ENCODE measurements at places on chromosomes 7 and 10. TPM values are rescaled to one million over a fixed set of nuclear protein-coding genes. Genes with fewer than 3 reads are reported as not detected.

Gene FFAR4
- 0.08 TPM for polyA plus RNA-seq

Gene ANKRD22
- polyA plus RNA-seq = 0.31 TPM

DNA sequence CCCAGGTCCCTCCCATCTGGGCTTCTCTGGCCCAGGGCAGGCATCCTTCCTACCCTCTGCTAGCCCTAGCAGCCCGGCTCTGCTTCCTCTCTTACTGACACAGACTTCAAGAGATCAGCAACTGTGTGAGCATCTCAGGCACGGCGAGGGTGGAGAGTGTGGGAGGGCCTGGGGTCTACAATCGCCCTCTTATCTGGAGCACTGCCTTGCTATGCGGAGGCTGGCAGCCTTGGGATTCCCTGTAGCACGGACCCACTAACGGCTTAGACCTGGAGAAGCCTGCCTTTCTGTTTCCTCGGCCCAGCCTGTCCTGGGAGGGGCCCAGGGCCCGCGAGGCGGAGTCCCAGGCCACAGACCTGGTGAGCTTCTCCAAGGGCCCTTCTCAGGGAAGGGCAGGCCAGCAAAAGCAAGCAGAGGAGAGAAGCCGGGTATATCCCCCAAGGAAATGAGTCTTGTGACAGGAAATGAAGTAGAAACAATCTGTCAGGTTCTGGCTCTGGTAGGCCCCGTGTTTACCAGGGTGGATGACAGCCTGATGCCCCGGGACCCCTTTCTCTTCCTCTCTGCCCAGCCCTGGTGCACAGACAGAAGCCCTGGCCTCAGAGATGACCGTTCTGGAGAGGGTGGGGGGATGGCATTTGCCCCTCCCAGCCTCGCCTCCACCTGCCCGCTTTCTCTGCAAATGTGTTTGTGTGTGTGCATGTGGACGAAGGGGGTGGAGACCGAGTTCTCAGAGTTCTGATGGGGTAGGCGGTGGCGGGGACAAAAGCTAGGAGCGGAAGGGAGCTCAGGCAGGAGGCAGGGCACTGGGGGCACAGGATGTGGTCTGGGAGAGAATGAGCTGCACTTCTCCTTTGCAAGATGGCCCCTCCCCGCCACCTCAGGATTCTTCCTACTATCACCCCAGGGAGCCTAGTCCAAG, 2.5 kb downstream of the LRCH4 start:
- DNase-seq = no peak

DNA sequence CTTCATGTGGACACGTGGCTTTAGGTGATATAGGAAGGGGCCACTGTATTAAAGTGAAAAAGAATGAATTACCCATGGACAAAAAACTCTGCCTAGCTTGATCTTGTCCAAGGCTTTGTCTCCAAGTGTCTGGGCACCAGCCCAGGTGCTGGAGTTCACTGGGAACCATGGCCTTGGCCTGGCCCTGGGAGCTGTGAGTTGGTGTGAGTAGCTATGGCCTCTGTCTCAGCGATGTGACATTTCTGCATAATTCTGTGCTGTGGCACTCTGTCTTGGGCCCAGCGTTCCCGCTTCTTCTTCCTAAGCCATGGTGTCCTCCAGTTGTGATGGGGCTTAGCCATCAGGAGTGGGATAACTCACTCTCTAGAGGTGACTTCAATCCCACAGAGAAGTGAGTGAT, 119.0 kb upstream of the PPP2R2D start:
- no peak for DNase-seq

GRCh38 chr10:63072951-63073350, 60.2 kb upstream of the NRBF2 start:
- DNase-seq = no peak

DNA sequence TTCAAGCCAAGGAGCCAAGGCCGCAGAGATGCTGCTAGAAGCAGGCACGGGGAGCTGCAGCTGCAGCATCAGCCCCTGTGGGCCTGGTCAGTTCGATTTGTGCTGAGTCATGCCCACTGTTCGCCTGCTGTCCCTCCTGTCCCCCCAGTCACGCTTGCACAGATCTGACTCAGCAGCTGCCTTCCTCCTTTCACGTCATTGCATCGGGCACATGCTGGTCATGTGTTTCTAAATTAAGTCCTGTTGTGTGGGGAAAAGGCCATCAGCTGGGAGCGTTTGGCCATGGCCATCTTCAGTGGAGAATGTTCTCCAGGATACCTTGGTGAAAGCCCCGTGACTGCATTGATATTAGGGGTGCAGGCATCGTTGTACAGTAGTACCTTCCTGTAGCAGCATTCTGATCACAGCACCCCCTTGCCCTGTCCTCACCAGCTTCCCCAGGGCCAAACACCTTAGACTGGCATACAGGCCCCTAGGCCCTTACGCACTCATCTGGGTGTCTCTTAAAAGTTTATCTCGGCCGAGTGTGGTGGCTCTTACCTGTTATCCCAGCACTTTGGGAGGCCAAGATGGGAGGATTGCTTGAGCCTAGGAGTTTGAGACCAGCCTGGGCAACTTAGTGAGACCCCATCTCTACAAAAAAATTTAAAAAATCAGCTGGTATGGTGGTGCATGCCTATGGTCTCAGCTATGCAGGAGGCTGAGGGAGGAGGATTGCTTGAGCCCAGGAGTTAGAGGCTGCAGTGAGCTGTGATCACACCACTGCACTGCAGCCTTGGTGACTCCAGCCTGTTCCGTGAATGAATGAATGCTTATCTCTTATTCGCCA, 23.2 kb downstream of the POR start:
- peak; percentile 62 for DNase-seq

DNA sequence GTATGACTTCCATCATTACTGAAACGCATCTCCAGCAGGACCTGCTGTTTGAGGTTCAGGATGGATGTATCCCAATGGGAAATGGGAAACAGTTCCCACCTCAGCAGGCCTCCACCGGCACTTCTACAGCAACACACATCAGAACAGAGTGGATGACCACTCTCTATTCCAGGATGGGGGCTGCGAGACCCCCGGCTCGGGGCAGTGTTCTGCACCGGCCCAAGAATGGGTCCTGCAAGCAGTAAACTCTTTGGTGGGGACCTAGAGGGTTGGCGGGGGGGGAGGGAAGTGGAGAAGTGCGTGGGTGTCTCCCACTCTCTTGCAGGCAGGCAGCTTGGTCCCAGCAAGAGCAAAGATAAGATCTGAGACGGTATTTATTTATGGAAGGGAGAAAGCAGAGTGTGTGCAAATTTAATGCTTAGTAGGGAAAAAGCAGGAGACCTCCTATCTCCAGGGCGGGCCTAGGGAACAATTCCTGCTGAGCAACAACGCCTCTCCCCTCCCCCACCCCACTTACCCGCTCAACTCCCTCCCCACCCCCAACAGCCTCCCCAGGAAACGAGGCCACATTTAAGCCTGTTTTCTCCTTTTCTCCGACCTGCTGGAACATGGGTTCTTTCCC, 4.0 kb downstream of the SFMBT2 start:
- peak; percentile 28 for DNase-seq

Data from muscle of back (tissue), 13 donors.